Muscle of back (tissue), 13 donors: ENCODE measurements at places on chromosomes 11 and 22.

- no peak for DNase-seq
Measured at GRCh38 chr22:36267896-36268485, 15.1 kb downstream of the APOL1 start.

GRCh38 chr11:71214553-71215424 is 37.6 kb downstream of the SHANK2 start:
- DNase-seq: no peak

DNA sequence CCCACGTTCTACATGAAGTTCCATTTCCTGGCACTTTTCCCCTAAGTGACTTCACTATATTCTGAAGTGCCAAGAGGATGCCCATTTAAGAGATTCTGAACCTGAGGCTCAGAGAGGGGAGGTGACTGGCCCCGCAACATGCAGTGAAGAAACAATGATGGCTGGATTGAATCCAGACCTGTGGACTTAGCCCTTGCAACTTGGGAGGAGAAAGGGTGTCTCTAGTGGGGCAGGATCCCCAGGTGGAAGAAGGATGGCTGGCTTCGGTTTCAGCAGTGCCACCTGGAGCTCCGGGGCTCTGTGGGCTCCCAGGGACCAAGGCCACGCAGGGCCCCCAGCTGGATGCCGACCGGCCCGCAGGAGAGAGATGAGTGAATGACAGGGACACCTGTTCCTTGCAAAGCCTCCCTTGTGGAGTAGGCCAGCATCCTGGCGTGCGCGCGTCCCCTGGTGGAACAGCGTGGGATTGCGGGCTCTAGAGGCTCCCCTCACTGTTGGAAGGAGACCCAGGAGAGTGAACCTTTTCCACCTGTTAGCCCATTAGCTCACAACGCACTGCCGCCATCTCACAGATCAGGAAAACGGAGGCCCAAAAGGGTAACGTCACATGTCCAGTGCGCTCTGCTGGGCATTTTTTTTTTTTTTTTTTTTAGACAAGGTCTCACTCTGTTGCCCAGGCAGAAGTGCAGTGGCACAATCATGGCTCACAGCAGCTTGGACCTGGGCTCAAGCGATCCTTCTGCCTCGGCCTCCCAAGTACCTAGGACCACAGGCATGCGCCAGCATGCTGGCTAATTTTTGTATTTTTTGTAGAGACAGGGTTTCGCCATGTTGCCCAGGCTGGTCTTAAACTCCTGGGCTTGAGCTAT is 104.7 kb downstream of the KIAA1671 start:
- peak; percentile 47 for DNase-seq

- peak; percentile 62 for DNase-seq
Measured at GRCh38 chr11:33362051-33362910, 105.1 kb downstream of the HIPK3 start.

- no peak for DNase-seq
Measured at GRCh38 chr11:18144243-18144642, 11.9 kb downstream of the MRGPRX3 start.

DNA sequence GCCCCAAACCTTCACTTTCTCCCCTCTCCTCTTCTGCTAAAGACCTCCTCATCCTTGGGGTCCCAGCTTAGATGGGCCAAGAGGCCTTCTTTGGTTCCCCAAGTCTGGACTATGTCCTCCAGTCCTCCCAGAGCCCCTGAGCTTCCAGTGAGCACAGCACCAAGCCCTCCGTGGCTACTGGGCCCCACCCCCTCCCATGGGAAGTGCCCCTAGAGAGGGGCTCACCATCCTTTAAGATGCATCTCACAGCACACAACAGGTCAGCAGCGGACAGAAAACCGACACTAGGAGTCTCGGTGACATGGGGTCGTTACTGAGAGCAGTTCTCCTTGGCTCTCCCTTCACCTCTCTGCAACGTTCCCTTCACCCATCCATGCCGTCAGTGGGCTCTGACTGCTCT is 2.7 kb downstream of the LRRC32 start:
- DNase-seq: no peak

DNA sequence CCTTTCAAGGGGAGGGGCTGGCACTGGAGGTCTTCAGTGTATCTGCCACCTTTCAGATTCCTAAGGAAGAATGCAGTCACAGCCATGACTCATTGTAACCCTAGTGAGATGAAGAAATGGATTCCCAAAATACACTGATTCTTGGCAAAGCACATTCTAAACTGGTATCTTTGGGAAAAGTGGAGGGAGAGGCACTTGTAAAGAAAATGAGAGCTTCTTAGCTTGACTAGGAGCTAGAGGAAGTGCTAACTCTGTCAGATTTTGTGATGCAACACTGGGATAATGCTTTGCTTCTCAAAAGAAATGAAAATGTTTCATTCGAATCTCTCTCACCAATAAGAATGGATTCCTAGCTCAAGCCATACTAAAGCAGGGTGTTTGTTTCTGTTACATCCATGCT is 14.3 kb downstream of the NRIP3 start:
- no peak for DNase-seq

DNA sequence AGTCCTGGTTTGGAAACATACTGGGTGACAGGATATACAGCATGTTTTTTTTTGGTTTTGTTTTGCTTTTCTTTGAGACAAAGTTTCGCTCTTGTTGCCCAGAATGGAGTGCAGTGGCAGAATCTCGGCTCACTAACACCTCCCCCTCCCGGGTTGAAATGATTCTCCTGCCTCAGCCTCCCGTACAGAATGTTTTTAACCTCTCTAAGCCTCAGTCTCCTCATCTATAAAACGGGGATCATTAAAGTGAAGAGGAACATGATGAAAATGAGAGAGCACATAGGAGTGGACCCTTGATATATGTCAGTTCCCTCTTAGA is 28.1 kb upstream of the SCARF2 start:
- no peak for DNase-seq
